ENCODE measurements at places on chromosomes 1 and 21.

GRCh38 chr1:17563494-17564281 lies 24.2 kb downstream of the ARHGEF10L start:
- no peak for DNase-seq

DNA sequence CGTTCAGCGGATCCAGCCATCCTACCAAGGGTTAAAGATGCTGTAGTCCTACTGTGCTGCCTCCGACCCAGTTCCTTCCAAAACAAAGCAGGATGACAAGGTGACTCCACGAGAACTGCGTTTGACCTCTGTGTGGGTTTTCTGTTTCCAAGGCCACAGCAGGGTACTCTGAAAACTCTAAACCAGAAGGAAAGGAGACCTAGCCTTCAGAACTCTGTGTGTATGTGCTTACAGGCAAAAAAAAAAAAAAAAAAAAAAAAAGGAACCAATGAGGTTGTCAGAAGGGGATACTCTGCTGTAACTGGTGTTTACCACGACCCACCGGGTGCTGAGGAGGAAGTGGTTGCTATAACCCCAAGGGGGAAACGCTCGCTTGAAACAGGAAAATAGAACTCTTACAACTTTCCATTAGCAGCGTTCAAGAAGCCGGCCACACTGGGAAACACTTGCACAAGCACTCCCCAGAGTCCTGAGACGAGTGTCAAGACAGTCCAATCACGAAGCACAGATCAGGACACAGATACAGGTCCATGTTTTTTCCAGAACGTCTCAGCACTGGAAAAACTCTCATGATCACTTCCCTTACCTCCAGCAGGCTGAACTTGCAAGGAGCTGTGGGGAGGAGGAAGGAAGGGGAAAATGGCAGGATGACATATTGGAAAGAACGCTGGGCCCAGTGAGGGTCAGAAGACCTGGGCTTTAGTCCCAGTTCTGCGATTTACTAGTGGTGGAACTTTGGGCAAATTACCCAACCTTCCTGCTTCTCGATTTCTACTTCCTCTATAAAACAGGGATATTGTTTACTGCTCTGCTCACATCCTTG lies 64.0 kb downstream of the ITPKB start:
- peak; percentile 87 for DNase-seq

GRCh38 chr1:104720741-104721140 lies 971.0 kb downstream of the AMY1C start:
- DNase-seq: no peak

DNA sequence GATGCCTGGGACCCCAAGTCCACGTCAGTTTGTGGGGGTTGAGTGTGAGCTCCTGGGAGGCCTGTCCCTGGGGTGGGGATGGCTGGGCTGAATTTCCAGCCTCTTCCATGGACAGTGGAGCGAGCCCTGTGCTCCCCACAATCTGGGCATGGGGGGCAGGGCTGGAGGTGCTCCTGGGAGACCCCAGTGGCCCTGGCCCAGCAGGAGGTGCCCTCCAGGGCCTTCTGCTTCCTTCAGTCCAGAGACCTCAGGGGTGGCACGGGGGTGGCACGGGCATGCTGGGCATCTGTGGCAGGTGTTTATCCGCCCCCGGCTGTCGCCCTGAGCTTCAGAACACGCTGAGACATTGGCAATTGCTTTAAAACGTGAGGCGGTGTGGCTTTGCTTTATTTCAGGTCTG lies 40.9 kb downstream of the MORN1 start:
- no peak for DNase-seq

- DNase-seq: no peak
These were observed 29.6 kb upstream of the SFPQ start for GRCh38 chr1:35222322-35223083.

DNA sequence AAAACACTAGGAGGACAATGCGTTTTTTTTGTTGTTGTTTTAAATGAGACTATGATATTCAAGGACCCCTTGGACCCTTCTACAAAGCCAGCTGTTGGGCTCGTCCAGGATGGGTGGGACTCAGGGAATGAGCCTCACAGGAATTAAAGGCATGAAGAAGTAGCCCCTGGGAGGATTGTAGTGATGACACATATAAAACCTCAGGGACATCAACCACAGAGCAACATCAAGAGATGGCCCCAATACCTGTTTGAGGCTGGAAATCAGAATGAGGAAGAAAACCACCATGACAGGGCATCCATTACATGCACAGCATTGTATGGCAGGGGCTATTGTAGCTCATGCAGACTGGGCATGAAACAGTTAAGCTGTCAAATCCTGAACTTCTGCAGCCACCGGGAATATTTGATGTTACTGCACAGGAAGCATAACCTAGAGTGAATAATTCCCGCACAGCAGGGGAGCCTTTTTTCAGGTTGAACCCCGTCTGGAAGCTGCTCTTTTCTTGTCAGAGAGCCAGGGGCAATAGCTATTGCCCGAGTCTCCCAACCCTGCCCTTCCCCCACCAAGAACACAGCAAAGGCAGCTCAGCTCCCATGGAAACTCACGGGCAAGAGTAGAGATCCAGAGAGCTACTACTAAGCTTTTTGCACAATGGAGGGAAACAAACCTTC lies 140.2 kb upstream of the FGGY start:
- no peak for DNase-seq

- DNase-seq: no peak
These were observed 234.1 kb upstream of the VAMP3 start for GRCh38 chr1:7536891-7537591.

DNA sequence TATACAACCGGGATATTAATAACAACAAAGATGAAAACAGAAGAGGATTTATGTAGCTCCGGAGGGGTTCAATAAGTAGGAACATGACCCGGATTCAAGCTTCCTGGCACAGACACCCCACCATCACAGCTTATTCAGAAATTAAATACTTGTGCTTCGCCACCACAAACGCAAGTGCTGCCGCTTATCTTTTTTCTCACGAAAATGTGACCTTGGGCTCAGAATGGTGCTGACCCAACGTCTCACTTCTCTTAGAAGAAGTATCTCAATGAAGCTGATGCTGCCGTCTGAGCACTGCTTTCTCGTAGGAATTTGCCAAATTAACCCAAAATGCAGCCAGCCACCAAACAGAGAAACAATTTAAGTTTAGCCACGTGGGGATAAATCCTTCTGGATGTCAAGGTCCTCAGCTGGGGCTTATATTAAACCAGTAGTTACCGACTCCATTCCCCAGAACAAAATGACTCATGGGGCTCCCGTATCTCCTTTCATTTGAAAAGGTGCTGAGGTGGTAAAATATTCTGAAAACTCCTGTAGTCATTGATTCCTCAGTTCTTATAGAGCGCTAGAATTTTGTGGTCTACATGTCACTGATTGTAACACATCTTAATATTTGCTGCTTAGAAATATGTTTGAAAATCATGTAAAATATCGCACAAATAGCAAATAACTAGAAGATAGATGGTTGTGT lies 466.7 kb downstream of the SMYD3 start:
- no peak for DNase-seq

- peak; percentile 80 for DNase-seq
These were observed 33.7 kb upstream of the VASH2 start for GRCh38 chr1:212916481-212917133.

GRCh38 chr21:42566524-42567213 lies 53.0 kb downstream of the SLC37A1 start:
- DNase-seq: no peak

DNA sequence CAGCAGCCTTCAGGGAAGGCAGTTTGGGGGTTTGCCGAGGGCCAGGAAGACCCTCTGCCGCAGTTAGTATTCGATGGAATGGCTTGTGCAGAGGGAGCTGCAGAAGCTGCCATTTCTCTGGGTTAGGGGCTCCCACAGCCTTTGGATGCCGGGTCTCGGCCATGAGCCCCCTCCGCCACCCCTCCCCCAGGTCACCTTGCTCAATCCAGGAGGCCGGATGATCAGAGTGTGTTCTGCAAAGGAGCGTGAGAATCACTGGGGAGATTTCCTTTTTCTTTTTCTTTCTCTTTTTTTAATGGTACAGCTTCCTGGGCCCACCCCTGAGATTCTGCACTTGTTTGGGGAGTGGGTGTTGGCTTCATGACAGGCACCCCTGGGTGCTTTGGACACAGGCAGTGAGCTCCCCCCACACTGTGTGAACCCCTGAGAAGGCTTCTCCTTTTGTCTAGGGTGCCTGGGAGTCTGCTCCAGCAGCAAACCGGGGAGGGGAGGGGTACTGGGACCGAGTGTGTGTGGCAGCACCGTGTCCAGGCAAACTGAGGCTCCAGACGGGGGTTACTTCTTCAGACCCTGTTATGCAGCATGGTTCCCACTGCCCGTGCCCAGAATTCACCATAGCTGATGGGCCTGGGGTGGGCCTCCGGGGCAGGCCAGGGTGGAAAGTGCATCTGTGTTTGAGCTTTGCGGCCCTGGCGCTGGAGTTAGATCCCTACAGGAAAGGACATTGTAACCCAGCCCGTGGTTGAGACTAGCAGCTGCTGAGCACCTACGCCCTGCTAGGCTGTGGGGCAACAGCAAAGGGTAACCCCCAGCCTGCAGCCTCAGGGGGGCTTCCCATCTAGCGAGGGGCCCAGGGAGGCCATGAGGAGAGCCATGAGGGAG lies 18.5 kb downstream of the TNFRSF1B start:
- no peak for DNase-seq

GRCh38 chr1:168083456-168084325 lies 53.0 kb downstream of the GPR161 start:
- no peak for DNase-seq

GRCh38 chr21:35635994-35636393 lies 424.3 kb downstream of the SETD4 start:
- DNase-seq: no peak

DNA sequence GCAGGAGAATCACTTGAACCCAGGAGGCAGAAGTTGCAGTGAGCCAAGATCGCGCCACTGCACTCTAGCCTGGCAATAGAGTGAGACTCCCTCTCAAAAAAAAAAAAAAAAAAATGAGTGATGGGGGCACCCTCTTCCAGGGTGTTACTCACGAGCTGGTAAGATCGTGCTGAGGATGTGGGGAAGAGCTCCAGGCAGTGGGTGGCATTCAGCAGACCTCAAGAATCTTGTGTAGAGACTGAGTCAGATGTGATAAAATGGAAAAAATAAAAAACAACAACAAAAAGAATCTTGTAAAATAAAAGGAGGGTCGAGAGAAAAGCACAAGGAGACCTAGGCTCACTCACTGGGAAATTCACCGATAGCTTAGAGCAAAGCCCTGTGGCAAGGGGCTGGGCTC lies 38.5 kb downstream of the EPHA2 start:
- DNase-seq: no peak

DNA sequence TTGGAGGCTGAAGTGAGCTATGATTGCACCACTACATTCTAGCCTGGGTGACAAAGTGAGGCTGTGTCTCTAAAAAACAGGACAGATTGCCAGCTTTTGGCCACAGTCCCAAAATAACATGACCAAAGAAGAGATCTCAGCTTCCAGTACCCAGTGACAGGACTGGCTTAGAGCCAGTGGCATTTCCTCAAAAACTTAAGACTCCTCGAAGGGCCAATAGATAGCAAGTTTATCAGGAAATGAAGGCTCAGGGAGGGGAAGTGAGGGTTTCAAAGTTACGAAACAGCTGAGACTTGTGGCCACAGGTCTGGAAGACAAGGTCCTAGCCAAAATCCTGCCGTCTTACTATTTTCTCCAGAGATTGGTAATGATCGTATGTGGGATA lies 6.3 kb upstream of the TMEM39B start:
- peak; percentile 94 for DNase-seq

- peak; percentile 73 for DNase-seq
These were observed 46.1 kb upstream of the FBXO28 start for GRCh38 chr1:224067621-224068457.

- no peak for DNase-seq
These were observed 301.2 kb upstream of the SPAG17 start for GRCh38 chr1:118486199-118486598.

GRCh38 chr1:63731117-63732043 lies 42.4 kb upstream of the ROR1 start:
- peak; percentile 5 for DNase-seq

All from suppressor macrophage treated with lipopolysaccharide for 4 hours (primary cell).